ENCODE measurements at places on chromosomes 6 and 20. TPM values are rescaled to one million over a fixed set of nuclear protein-coding genes. Genes with fewer than 3 reads are reported as not detected.

HAO1 gene
- not detected for total RNA-seq

FILIP1 gene
- total RNA-seq: 23.4 TPM

KIAA0408 gene
- 0.68 TPM for total RNA-seq

C20orf144 gene
- not detected for total RNA-seq

CDSN gene
- total RNA-seq: 1.6 TPM

TSBP1 gene
- total RNA-seq: not detected

PPP1R14C gene
- total RNA-seq: 0.95 TPM

CRYBG1 gene
- total RNA-seq: 3.2 TPM

TMEM244 gene
- total RNA-seq: not detected

KIAA1755 gene
- 45.4 TPM for total RNA-seq

CALHM5 gene
- 16.7 TPM for total RNA-seq

ACTL10 gene
- total RNA-seq: 2.6 TPM

KIFC1 gene
- total RNA-seq: 0.81 TPM

JAG1 gene
- 253 TPM for total RNA-seq

PGC gene
- total RNA-seq: not detected

GNMT gene
- not detected for total RNA-seq

ENPP3 gene
- 0.54 TPM for total RNA-seq

EYS gene
- total RNA-seq: not detected

Data from thoracic aorta (tissue), 2 donors.